Stimulated activated CD4-positive, alpha-beta T cell treated with anti-CD3 and anti-CD28 coated beads, Interleukin-12 subunit alpha, Interleukin-12 subunit beta, amount 100 ng/mL, for 48 hours (primary cell): ENCODE measurements at places on chromosomes 11 and 22.

GRCh38 chr11:109858152-109858551, 235.0 kb upstream of the ZC3H12C start:
- no peak for DNase-seq

GRCh38 chr11:27444801-27445215, 27.8 kb downstream of the LGR4 start:
- DNase-seq = no peak

DNA sequence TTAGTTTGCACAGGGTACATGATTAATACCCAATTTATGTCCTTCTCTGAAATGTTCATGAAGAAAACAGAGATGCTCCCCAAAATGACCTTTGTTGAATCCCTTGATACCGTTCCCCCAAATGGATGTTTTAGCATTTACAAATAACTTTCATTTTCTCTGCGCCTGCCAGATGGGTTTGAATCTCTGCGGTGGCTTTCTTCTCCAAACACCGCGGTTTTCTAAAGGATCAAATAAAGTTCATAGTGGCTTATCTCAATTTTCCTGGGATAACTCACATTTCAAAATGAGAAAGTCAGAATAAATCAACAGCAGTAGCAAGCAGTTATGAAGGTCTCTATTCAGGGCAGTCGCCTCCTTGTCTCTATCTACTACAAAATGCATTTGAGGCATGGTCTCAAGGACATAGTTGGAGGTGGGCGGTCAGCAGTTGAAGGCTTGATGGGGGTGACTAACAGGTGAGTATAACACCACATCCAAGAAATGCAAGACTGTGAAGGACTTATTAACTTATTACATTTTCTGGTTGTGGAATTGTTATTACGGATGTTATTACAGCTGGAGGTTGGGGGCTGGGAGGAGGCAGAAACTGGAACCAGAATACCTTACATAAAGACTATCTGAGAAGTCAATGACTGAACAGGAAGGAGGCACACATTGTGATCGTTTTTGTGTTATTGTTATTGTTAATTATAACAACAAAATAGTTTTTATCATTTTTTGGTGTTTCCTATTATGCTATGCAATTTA, 1513.3 kb downstream of the FAM181B start:
- DNase-seq = no peak

- no peak for DNase-seq
Measured at GRCh38 chr11:23933721-23934120, 563.1 kb upstream of the LUZP2 start.

DNA sequence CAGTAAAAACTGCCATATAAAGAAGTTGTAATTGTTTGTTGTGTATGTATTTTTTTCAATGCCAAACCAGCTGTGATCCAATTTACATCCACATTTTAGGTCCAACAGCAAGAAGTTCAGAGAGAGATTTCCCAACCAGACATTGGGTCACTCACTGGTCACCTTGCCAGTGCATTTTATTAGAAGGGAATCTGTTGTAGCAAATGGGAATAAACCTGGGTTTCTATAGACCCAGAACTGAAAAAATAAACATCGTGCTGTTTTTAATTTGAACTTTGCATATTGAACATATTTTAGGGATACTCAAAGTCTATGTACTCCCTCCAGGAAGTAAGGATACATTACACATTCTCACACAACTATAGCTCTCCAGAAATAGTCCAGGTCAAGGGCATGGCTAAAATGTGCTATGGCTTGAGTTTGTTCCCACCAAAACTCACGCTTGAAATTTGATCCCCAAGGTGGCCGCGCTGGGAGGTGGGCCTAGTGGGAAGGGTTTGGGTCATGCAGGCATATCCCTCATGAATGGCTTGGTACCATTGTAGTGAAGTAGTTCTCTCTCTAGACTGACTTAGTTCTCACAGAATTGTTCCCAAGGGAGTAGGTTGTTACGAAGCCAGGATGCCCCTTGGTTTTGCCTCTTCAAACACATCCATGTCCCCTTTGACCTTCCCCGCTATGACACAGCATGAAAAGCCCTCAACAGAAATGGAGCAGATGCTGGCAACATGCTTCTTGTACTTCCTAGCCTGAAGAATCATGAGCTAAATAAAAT, 90.9 kb downstream of the RRAS2 start:
- no peak for DNase-seq

GRCh38 chr11:61454520-61454919, 24.6 kb downstream of the SDHAF2 start:
- DNase-seq = no peak

- no peak for DNase-seq
Measured at GRCh38 chr22:50329236-50329635, 2.4 kb upstream of the DENND6B start.

GRCh38 chr11:132278801-132279574, 908.6 kb downstream of the NTM start:
- DNase-seq = no peak

DNA sequence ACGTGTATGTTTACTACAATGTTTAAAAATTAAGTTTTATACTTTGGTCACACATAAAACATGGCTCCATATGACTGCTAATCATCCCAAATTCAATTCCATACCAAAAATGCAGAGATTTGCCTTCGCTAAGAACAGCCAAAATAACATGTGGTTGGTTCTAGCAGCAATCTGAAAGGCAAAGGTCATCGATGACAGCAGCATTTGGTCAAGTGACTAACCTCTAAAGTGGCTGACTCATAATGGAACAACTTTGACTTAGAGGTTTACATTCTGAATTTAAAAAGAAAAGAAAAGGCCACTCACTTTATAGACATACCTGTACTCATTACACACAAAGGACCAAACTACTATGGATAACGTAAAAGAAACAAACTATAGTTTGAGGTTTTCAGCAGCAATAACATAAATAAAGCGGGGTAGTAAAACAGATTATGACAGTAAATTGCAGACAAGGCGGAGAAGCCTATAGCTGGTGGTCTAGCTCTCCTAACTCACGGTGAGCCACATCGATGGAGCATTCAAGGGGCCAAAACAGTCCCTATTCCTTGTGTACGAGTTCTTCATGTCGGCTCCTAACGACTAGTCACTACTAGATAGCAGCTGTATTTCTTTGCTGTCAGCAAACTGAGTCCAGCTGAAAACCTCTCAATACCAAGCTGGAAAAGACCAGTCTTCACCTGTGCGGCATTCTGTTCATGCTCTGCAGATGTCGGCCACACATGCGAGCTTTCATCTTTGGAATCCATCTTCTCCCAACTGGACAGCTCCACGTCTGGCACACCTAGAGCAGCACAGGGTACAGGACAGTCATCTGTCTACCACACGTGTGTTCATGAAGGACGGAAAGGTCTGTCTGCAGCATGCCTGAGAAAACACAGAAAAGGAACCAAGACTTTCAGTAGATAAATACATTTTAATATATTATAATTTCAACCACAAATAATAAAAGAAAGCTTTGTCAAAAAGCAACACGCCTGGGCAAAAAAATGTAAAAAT, 42.1 kb downstream of the PRDM10 start:
- no peak for DNase-seq

DNA sequence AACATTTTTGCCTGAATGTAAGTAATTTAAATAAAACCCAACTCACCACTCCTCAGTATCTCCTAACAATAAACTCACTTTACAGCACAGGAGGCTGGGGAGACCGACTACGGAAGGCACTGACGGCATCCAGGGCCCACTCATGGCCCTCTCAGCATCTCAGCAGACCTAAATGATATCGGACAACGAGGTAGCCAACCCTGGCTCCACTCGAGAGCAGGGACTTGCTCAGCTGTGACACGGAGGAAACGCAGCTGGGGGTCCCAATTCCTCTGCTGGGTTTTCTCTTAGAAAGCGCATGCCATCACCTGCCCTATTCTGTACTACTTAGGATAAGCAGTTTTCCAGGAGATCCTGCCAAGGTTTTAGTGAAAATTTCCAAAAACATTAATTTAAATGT, 109.1 kb upstream of the BID start:
- DNase-seq = no peak

GRCh38 chr22:24584871-24585411, 7.9 kb downstream of the LRRC75B start:
- DNase-seq = no peak

GRCh38 chr11:9347100-9347499, 32.7 kb upstream of the TMEM41B start:
- no peak for DNase-seq

GRCh38 chr11:64538501-64538951, 52.5 kb upstream of the SLC22A12 start:
- DNase-seq = no peak

DNA sequence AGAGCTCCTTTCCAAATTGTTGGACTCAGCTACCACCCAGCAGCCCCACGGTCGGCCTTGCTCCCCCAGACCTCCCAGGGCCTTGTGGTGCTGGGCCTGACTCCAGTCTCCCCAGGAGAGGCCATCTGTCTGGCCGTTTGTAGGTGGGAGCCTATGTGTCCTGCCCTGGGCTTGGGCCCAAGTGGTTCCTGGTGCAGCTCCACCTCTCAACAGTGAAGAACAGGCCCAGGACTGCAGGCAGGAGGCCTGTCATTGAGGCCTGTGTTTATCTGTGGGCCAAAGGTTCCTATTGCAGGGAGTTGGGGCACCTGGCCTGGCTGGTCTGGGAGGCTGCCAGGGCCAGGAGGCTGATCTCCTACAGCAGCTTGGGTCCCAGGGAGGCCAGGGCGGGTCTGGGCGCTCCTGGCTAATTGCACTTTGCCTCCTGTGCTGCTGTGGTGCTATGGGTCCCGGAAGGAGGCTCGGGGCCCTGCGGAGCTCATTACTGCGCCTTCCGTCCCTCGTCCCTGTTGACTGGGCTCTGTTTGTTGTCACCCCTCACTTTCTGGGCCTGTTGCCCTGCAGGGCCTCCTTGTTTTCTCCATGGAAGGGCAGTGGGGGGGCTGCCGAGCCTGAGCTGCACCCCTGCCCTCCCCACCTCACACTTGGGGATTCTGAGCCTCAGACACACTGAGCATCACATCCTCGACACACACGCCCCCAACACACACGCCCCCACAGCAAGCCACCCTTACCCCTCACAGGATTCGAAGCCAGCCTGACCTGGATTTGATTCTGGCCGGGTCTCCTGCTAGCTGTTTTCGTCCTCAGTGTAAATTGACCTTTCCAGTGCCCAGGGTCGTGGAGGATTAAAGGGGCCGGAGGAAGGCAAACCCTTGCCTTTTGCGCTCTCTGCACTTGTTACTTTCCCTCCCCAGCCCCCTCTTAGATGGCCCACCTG, 6.8 kb upstream of the OMP start:
- no peak for DNase-seq

- DNase-seq = no peak
Measured at GRCh38 chr11:125036933-125037332, 26.2 kb upstream of the SLC37A2 start.

DNA sequence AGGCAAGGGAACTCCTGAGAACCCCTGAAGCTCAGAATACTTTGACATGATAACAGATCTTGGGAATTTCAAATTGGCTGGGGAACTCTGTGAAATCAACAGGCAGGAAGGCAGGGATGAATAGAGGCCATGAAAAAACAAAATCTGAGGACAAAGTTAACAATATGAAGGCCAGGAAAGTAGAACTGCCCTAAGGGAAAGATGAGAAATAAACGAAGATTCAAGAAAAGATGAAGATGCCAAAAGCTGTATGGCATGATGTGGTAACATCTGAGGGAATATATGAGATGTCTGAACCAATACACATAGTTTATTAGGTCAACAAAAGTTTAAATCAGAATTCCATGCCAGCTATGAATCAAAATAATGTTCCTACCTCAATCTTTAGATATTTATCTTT, 25.0 kb downstream of the SERGEF start:
- no peak for DNase-seq

GRCh38 chr11:108498046-108498815, at the start of gene POGLUT3:
Gene POGLUT3, minus strand, starts transcription at chr11:108498384. Its CDS starts 18 bp downstream, at chr11:108498366.
- DNase-seq = peak; percentile 15

DNA sequence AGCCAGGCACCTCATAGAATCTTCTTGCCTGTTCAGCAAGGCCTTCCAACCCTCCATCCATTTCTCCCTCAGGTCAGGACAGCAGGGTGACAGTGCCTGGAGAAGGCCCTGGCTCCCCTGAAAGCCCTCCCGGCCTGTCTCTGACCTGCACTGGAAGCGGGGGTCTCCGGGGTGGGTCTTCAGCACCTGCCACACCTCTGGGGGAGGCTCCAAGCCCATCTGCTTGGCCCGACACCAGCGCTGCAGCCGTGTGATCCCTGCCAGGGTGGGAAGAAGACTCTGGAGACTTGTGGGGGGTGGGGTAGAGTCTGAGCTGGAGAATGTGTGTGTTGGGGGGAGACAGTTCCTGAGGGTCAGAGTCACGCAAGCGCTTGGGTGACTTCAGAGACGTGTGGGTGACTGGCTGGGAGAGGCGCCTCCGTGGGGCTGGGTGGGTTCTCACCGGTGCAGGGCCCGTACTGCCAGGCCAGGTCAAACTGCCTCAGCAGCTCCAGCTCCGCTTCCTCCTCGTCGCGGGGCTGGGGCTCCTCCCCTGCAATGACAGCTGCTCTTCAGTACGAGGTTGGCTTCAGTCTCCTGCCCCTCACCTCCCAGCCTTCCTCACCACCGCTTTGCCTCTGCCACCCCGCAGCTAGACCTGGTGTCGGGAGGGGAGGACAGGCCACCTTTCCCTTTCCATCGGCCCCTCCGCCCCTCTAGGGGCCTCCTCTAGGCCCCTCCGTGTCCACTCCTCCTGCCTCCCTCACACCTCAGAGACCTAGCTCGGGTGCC, 615 bp downstream of the POLD4 start:
- no peak for DNase-seq

GRCh38 chr11:104442321-104442720, 278.4 kb upstream of the PDGFD start:
- DNase-seq = no peak

DNA sequence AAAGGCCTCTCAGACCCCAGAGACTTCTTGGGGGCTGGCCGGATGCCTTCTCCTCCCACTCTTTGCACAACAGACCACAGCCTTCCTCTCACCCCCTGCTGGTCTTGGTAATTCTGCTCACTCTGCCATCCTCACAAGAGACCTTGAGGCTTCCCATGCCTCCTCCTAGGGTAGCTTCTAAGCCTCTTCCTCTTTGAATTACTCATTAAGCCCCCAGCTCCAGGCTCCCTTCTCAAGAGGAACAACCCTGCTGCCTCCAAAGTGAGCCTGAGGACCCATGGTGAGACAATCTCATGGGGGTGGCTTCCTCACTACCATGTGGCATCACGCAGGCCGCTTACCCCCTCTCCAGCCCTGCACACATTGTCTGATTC, 184.6 kb upstream of the SYT13 start:
- no peak for DNase-seq

GRCh38 chr11:65121447-65121864, 478 bp downstream of the FAU start:
- DNase-seq = no peak

GRCh38 chr11:78539506-78539905, 35.2 kb downstream of the NARS2 start:
- no peak for DNase-seq

- no peak for DNase-seq
Measured at GRCh38 chr11:6563667-6564066, 39.7 kb downstream of the RRP8 start.

- DNase-seq = no peak
Measured at GRCh38 chr11:93073026-93073425, 103.6 kb downstream of the MTNR1B start.
